ENCODE measurements at places on chromosomes 3 and 15.

DNA sequence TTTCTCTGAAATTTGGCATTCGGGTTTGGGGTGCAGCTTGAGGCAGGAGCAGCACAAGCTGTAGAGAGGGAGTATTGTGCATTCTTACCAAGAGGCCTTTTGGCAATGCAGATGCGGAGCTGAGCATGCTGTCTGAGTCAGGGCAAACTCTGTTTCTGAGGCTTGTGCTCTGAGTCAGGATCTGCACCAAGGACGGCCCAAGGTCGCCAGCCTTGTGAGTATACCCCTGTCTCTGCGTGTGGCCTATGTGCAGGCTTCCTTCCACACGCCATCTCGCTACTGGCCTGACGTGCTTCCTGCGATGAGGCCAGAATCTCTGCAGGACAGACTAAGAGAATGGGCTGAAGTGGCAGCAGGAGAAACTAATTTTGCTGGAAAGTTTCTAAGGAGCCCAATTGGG, 83.8 kb upstream of the ROPN1 start:
- no peak for DNase-seq
- H3K36me3 ChIP-seq, result no peaks in the 10 kb centered on the region
- no peaks in the 10 kb centered on the region for H3K27me3 ChIP-seq
- no peaks in the 10 kb centered on the region for H3K4me1 ChIP-seq
- H3K4me3 ChIP-seq, result no peak overlapping the region
- no peak overlapping the region for H3K27ac ChIP-seq

- H3K27me3 ChIP-seq, result no peaks in the 10 kb centered on the region
- no peak overlapping the region for H3K27ac ChIP-seq
- no peak for DNase-seq
- no peaks in the 10 kb centered on the region for H3K4me1 ChIP-seq
These were observed 21.0 kb upstream of the GABRG3 start for GRCh38 chr15:26950001-26950400.

- H3K4me3 ChIP-seq, result no peak overlapping the region
- no peak overlapping the region for H3K27ac ChIP-seq
- no peaks in the 10 kb centered on the region for H3K36me3 ChIP-seq
- no peaks in the 10 kb centered on the region for H3K27me3 ChIP-seq
- no peak for DNase-seq
- H3K4me1 ChIP-seq, result no peaks in the 10 kb centered on the region
These were observed 46.0 kb downstream of the RHCG start for GRCh38 chr15:89450076-89451006.

DNA sequence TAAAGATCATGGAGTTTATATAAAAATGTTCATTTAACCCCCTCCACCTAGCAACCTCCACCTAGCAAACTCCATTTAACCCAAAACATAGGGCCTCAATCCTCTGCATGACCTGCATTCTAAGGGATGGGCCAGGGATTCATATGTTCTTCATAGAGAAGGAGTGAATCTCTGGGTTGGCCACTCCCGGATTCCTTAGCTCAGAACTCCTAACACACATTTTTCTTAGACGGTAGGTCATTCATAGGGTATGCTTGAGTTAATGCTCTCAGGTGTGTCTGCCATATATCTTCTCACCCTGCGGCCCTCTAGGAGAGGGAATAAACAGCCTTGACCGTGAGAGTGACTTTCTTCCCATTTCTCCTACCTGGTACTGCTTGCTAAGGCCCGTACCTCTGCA, 102.0 kb upstream of the IGSF10 start:
- H3K4me3 ChIP-seq, result no peak overlapping the region
- DNase-seq, result no peak
- no peaks in the 10 kb centered on the region for H3K36me3 ChIP-seq
- H3K27ac ChIP-seq, result no peak overlapping the region
- no peaks in the 10 kb centered on the region for H3K4me1 ChIP-seq

DNA sequence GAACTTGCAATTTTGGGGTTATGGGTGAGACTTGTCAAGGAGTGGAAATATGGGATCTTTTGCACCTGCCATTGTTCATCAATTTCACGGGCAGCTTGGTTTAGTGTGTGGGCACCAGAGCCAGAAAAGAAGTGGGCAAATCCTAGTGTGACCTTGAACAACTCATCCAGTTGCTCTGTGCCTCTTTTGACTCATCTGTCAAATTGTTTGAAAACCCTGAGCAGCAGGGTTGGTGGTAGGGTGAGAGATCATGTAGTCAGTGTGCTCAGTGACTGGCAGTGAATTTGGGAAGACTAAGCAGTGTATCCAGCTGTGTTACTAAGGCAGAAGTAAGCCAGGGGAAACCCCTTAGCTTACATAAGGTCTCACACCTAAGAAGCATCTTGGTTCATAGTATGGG, 293.0 kb upstream of the TRIM42 start:
- H3K36me3 ChIP-seq, result no peaks in the 10 kb centered on the region
- no peak overlapping the region for H3K27ac ChIP-seq
- no peak overlapping the region for H3K4me3 ChIP-seq
- no peaks in the 10 kb centered on the region for H3K27me3 ChIP-seq
- peak; percentile 34 for DNase-seq

DNA sequence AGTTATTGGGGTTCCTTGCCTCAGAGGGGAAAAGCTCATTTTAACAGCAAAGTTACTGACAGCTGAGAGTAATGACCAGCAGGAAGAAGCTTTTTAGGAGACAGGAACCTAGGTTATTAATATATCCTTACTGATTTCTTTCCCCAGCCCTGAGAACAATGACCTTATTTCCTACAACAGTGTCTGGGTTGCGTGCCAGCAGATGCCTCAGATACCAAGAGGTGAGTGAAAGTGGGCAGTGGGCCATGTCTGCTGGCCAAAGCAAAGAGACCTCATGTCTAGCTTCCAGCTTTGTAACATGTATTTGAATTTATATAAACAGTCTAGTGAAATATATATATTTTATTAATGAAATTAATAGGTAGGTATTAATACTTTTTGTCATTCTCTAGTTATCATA, 5.0 kb downstream of the CCNDBP1 start:
- peaks cover 17% of the 10 kb centered on the region for H3K4me1 ChIP-seq
- no peak for DNase-seq

GRCh38 chr3:179449636-179450035, 1.6 kb downstream of the GNB4 start:
- H3K4me3 ChIP-seq, result peak overlapping the region; percentile 65
- no peaks in the 10 kb centered on the region for H3K36me3 ChIP-seq
- no peaks in the 10 kb centered on the region for H3K27me3 ChIP-seq
- H3K4me1 ChIP-seq, result peaks cover 46% of the 10 kb centered on the region

DNA sequence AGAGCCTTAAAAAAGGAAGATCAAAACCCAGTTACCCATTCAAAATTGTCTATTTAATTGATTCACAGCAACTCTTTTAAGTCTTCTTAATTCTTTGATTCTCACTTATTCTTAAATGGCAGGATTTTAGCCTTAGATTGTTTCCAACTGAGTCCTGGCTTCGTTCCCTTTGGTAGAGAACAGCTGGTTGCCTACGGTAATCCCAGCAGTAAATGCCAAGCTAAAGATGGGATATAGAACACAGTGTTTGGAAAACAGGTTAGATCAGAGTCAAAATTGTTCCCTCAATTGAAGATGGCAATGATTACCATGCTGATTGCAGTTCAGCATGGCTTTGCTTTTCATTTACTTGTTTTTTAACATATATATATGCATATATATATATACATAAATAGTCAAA, 300.9 kb downstream of the PYDC2 start:
- no peaks in the 10 kb centered on the region for H3K27me3 ChIP-seq
- no peak for DNase-seq
- H3K36me3 ChIP-seq, result no peaks in the 10 kb centered on the region
- peaks cover 6% of the 10 kb centered on the region for H3K4me1 ChIP-seq
- no peak overlapping the region for H3K27ac ChIP-seq

DNA sequence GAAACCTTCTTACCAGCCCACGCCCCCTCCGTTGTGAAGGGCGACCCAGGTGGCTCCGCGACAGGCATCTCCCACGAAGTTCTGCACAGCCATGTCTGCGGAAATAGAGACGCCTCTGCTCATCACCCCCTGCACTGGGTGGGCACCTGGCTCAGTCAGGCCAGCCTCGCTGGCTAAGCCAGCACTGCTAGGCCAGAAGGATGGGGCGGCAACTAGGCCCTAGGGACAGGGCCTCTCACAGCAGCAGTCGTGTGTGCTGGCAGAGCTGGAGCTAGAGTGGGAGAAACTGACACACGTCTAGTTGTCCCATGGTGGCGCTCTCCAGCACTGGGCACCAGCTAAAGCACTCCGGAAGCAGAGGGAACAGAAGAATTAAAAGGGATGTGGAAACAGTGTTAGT, 12.5 kb upstream of the ZXDC start:
- no peak overlapping the region for H3K27ac ChIP-seq
- DNase-seq, result no peak
- no peaks in the 10 kb centered on the region for H3K36me3 ChIP-seq
- no peak overlapping the region for H3K4me3 ChIP-seq
- peaks cover 13% of the 10 kb centered on the region for H3K4me1 ChIP-seq

GRCh38 chr3:192068464-192069254, 607.7 kb downstream of the PYDC2 start:
- no peaks in the 10 kb centered on the region for H3K27me3 ChIP-seq
- H3K27ac ChIP-seq, result no peak overlapping the region
- H3K4me1 ChIP-seq, result no peaks in the 10 kb centered on the region
- H3K4me3 ChIP-seq, result no peak overlapping the region

GRCh38 chr3:16370872-16371740, 106.1 kb downstream of the OXNAD1 start:
- DNase-seq, result no peak
- no peak overlapping the region for H3K27ac ChIP-seq
- peaks cover 30% of the 10 kb centered on the region for H3K4me1 ChIP-seq
- H3K4me3 ChIP-seq, result no peak overlapping the region
- no peaks in the 10 kb centered on the region for H3K27me3 ChIP-seq

DNA sequence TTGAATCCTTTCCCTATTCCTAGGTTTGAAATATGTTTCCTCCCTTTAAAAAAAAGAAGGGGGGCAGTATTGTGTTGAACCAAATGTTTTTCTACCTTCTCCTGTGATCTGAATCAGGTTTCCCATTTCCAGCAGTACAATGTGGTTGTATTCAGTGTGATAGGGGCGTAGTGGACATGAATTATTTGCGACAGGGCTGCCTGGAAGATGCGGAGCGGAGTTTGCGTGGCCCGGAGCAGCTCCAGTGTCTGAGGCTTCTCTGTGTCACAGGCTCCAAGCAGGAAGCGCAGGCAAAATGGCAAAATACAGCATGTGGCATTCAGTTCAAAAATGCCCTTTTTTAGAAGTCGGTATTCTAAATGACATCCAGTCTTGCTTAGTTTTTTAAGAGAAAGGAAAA, 154.4 kb downstream of the PGPEP1L start:
- H3K27ac ChIP-seq, result peak overlapping the region; percentile 94
- H3K4me1 ChIP-seq, result peaks cover 69% of the 10 kb centered on the region
- H3K36me3 ChIP-seq, result no peaks in the 10 kb centered on the region

DNA sequence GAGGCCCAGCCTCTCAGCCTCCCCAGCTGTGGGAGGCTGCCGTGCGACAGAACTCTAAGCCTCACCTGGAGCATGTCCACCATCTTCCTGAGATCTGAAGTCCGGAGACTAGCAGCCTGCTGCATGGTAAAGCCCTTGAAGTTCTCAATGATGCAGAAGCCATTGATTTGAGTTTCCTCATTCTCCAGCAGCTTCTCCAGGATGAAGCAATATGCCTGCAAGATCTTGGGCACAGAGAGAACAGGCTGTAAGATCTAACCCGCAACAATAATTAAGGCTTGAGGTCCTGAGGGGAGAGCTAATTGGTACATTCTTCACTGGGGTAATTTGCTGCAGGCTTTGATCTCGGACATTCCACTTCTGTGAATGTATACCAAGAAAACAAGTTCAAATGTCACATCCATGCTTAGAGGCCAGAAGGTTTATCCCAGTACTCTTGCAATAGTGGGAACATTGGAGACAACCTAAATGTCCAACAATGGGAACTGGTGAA, 9.7 kb downstream of the RLBP1 start:
- no peak overlapping the region for H3K4me3 ChIP-seq
- no peaks in the 10 kb centered on the region for H3K36me3 ChIP-seq
- H3K27me3 ChIP-seq, result no peaks in the 10 kb centered on the region
- H3K27ac ChIP-seq, result no peak overlapping the region
- no peak for DNase-seq

- H3K36me3 ChIP-seq, result no peaks in the 10 kb centered on the region
- DNase-seq, result no peak
- no peak overlapping the region for H3K27ac ChIP-seq
These were observed 134.4 kb downstream of the MYLK start for GRCh38 chr3:123749711-123750110.

DNA sequence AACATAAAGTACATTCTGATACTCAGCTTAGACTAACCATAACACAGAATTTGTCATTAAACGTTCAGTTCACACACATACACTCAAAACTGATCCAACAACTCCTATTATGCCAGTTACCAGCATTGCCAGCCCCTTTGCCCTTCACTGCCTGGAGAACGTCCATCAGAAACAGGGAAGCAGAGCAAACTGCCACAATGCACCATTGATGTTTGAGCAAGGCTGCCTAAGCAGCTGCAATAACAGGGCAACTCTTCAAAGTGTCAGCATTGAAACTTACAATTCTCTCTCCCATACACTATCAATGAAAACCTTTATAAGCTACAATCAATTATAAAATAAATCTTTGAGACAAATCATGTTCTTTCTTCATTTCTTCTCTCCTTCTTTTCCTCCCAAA, 85.1 kb downstream of the ZBTB20 start:
- H3K4me3 ChIP-seq, result no peak overlapping the region
- no peak for DNase-seq
- no peaks in the 10 kb centered on the region for H3K4me1 ChIP-seq
- H3K36me3 ChIP-seq, result no peaks in the 10 kb centered on the region
- H3K27me3 ChIP-seq, result no peaks in the 10 kb centered on the region

DNA sequence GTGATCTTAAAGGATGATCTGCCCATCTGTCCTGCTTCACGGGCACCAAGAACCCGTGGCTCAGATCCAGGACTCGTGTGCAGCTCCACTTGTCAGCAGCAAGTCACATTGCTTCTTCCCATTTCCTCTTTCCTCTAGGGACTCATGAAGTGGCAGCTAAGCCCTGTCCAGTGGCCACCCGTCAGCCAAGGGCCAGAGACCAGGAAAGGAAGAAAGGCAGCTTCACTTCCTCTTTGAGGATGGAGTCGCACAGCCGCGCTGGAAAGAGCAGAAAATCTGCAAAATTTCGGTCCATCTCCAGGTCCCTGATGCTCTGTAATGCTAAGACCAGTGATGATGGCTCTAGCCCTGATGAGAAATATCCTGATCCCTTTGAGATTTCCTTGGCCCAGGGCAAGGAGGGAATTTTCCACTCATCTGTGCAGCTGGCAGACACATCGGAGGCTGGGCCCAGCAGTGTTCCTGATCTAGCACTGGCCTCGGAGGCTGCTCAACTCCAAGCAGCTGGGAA, 28.5 kb downstream of the IL16 start:
- H3K27me3 ChIP-seq, result no peaks in the 10 kb centered on the region
- no peaks in the 10 kb centered on the region for H3K36me3 ChIP-seq
- H3K27ac ChIP-seq, result peak overlapping the region; percentile 70
- DNase-seq, result no peak
- no peak overlapping the region for H3K4me3 ChIP-seq

DNA sequence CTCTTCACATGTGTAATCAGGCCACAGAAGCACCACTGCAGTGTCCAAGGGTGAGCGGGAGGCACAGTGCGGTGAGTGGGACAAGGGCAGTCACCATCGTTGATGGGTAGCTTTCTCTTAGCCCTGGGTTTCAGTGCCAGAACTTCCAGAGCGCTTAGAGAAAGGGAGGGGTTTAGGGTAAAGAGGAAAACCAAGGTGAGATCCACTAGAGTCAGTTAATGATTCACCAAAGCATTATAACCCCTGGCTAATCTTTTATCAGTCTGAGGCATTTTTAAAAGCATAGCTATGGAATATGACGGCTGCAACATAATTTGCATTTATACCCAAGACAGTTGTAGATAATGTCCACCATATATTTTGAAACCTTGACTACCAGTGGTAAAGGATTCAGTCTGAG, 94.8 kb downstream of the SHQ1 start:
- H3K4me3 ChIP-seq, result no peak overlapping the region
- DNase-seq, result no peak
- H3K4me1 ChIP-seq, result no peaks in the 10 kb centered on the region
- no peak overlapping the region for H3K27ac ChIP-seq
